ENCODE measurements at places on chromosomes 2 and 18.

DNA sequence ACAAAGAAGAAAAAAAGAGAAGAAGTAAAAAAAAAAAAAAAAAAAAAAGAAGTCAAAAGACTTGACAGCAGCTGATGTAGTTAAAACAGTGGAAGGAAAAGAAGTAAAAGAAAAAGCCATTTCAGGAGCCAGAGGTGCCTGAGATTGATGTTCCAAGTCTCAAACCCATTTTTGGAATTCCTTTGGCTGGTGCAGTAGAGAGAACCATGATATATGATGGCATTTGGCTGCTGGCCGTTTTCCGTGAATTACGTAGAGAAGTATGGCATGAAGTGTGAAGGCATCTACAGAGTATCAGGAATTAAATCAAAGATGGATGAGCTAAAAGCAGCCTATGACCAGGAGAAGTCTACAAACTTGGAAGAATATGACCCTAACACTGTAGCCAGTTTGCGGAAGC is 7.6 kb upstream of the CHST10 start:
- no peak for DNase-seq

- DNase-seq = no peak
Observed at GRCh38 chr2:10410823-10411437, 37.2 kb downstream of the ODC1 start.

DNA sequence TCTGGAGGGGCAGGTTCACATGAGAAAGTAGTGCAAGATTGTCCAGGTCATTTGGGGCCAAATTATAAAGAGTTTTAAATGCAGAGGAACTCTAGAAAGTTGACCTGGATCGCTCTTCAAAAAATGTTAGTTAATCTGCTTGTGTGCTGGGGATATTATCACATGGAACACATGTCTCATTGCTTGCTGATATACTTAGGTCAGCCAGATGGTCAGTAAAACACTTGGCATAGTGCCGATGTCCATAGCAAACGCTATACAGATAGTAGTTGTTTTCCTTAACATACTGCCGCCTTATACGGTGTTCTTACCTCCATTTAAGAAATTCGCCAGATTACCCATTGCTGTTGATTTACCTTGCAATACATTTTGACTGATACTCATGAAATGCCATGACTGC is 103.4 kb upstream of the CWC22 start:
- no peak for DNase-seq

DNA sequence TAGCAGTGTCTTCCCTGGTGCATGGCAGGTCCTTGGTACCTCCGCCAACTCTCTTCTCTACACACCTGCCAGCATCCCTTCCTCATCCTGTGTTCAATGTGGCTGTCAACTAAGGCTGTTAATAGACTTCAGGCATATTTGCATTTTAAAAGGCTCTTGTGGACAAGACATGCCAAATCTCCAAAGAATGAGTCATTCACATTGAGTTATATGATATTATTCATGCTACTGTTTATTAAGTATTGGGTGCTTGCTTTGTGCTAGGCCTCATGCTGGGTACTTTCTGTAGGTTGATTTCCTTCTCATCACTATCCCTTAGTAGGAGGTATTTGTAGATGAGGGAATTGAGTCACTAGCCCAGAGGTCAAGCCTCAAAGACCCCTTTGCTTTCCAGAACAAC is 5.2 kb downstream of the MYO1B start:
- no peak for DNase-seq

DNA sequence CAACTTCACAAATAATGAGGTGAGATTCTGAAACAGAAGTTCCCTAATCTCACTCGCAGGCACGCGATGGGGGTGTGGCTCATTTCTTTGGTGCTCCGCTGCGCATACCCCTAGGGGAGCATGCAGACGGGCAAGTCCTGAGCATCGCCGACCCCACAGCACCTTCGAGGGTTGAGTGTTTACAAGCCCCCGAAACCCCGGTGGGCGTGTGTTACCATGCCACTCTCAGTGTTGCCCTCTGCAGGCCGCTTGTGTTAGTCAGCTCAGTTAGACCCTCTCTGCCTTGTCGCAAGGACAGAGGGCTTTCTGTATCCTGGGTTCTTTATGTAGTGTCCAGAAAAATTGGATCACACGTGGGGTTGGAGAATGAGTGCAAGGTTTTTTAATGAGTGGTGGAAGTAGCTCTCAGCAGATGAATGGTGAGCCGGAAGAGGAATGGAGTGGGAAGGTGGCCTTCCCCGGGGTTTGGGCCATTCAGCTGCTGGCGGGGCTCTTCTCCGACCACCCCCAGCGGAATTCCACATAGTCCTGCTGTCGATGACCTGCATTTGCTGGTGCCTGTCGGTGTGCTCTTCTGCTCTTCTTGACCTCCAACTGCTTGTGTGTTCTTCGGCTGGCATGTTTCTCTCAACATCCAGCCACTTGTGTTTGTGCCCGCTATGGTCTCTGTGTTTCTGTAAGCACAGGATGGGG is 191.3 kb downstream of the RPRM start:
- DNase-seq = no peak

DNA sequence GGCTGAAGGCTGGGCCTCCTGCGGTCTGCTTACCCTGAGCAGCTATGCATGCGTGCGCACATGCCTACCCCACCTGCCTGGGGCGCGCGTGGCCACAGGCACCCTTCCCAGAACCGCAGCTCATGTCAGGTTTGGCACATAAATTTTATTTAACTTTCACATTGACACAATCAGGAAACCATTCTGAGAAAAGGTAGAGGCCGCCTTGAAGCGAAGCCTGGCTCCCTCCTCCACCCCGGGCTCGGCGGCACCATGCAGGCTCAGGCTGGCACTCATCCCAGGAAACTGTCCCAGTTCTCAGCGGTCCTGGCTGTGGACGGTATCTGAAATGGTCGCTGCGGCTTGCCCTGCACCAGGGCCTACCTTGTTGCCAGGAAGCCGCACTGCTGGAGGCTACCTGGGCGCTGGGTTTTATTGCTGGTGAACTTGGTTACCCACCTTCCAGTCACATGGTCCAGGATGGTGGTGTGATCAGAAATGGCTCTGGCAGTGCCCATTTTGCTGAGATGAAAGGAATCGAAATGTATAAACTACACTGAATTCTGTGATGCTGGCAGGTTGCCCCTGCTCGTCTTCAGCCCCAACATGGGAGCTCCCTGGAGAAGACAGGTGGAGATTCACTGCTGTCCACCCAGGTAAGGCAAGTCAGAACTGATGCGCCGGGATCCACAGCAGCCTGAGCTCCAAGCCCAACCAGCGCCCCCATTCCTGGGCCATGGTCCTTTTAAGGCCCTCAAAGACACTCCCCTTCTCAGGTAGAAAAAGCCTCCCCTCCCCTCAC is 25.5 kb downstream of the CHST10 start:
- DNase-seq = no peak

DNA sequence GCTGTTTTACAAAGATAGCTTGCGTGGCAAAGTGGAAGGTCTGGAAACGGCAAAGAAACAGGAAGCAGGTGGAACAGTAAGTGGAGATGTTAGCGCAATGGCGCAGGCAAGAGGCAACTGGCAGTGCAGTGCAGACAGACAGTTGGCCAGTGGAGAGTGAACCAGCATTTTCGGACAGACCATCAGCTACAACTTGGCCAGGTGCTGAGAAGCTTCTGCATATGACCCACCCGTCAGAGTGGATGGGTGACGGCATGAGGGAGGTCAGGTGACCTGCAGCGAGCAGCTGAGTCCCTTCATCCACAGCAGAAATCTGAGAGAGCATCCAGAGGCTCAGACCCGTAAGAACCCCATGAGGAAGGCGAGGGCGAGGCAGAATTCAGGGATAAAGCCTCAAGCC is 33.8 kb downstream of the NPC1 start:
- DNase-seq = no peak

Data from CD4-positive, alpha-beta T cell treated with Interleukin-2 at 100 ng/mL for 4 hours (primary cell).